ENCODE measurements at places on chromosomes 11 and 22.
A peak's percentile ranks its signal among the peaks of the same experiment; 100 is the strongest.

DNA sequence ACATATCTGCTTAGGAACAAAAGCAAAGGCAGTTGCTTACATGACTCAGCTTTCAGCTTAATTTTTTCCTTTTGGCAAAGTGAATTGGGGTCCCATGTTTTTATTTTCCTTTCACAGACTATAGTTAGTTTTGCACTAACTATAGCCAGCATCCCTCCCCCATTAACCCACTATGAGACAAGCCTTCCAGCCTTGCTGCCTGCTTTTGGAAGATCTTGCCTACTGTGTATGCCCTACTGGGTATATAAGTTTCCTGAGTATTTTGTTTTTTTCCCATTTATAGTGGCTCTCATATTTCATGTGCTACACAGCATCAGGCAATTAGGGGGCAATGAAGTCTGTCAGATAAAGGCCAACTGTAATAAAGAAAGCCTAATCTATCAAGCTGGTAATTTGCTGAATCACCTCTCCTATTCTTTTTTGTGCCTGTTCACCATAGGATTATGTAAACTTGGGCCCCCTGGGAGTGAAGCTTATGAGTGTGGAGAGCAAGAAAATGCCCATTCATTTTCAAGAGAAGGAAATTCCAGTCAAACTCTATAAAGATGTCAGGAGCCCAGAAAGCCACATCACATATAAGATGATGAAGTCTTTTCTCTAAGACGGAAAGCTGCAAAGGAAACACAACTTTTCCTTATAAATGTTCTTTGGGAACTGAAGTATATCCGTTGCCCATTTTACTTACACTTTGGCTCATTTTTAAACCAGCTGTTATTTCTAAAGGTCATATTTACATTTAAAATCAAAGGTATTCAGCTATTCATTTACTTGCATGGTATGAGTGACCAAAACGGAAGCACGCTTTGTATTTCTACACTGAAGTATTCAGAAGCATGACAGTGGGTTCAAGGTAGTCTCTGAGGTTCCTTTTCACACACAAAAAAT is 64.0 kb downstream of the CCDC83 start:
- DNase-seq: peak; percentile 39

- no peak for DNase-seq
Measured at GRCh38 chr11:22342211-22343031, 4.2 kb downstream of the SLC17A6 start.

- no peak for DNase-seq
Measured at GRCh38 chr22:44326491-44326885, 13.7 kb upstream of the SHISAL1 start.

- peak; percentile 14 for DNase-seq
Measured at GRCh38 chr11:3195251-3196160, 23.1 kb downstream of the MRGPRG start.

GRCh38 chr11:73143126-73143838 is 1.2 kb upstream of the FCHSD2 start:
- no peak for DNase-seq

DNA sequence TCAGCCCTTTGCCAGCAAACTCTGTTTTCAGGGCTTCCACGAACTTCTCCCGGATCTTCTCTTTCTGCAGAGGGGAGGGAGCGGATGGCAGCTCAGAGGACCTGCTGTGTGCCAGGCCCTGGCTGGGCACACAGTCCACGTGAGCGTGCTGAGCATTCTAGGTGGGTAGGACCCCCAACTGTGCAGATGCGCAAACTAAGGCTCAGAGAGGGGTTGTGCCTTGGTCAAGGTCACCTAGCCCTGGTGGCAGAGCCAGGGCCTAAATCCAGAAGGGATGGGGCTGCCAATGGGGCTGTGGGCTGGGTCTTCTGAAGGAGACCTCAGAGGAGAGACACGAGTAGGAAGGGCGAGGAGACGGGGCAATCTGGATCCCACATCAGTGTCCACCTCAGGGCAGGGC is 10.8 kb downstream of the PMM1 start:
- no peak for DNase-seq

GRCh38 chr11:117872420-117872961 is 4.0 kb downstream of the FXYD6 start:
- no peak for DNase-seq

DNA sequence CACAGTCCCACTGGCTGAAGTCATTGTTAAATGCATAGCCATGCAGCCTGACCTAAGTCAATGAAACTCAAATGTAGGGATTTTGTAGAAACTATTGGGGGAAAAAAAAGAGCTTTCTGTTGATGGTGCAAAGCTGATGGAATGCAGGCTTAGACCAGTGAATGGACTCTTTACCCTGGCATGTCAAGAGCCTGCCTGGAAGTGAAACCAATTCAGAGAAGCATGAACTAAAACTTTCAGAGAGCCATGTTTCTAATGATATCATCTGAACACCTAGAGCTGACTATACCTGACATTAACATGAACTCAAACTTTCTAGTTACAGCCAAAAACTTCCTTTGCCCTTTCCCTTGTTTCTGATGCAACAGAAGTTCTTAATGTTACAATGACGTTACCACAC is 89.0 kb downstream of the APIP start:
- no peak for DNase-seq

- no peak for DNase-seq
Measured at GRCh38 chr22:49662681-49663080, 165.0 kb downstream of the BRD1 start.

GRCh38 chr22:47032091-47032943 is 269.9 kb downstream of the TBC1D22A start:
- DNase-seq: no peak

- DNase-seq: no peak
Measured at GRCh38 chr11:118142809-118143208, 9.8 kb downstream of the SCN4B start.

Data from fibroblast of skin of scalp (primary cell).